Fibroblast of gingiva (primary cell): ENCODE measurements at places on chromosomes 7 and 10.

GRCh38 chr10:630581-631073 lies 58.8 kb downstream of the DIP2C start:
- no peak for DNase-seq

- no peak for DNase-seq
Measured at GRCh38 chr10:11604865-11605650, 6.4 kb downstream of the USP6NL start.

DNA sequence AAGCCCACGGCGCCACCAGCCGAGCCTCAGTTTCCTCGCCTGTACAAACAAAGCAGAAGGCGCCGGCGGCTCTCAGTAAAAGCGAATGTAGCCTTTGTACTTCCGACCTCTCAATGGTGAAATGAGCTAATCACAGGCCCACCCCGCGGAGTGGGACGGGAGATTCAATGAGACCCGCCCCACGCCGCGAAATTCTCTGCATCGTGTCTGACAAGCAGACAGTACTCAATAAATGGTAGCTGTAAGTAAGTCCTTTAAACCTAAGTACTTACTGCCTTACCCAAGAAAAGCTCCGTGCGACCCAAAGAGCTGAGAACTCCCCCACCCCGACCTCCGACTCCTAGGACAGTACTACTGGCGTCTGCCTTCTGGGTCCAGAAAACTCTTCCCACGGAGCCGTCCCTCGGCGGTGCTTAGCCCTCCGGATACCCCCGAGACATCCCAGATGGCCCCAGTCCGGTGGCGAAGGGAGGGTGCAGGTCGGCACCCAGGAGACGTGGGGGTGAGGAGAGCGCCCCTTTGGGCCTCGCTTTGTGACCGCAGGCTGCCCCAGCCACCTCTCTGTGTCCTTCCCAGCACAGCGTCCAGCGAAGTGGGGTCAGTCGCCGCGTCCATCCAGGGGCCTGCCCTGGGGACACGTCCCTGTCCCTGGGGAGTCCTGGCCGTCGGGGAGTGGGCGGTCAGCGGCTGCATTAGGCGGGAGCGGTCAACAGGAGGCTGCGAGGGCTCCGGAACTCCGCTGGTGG lies 972 bp upstream of the CXCL12 start:
- no peak for DNase-seq

- DNase-seq, result no peak
Measured at GRCh38 chr7:46830-47140, 145.6 kb upstream of the FAM20C start.

GRCh38 chr10:9331583-9332008 lies 1277.1 kb downstream of the GATA3 start:
- peak; percentile 53 for DNase-seq

- peak; percentile 57 for DNase-seq
Measured at GRCh38 chr10:104351061-104351702, 2.5 kb upstream of the CFAP58 start.

DNA sequence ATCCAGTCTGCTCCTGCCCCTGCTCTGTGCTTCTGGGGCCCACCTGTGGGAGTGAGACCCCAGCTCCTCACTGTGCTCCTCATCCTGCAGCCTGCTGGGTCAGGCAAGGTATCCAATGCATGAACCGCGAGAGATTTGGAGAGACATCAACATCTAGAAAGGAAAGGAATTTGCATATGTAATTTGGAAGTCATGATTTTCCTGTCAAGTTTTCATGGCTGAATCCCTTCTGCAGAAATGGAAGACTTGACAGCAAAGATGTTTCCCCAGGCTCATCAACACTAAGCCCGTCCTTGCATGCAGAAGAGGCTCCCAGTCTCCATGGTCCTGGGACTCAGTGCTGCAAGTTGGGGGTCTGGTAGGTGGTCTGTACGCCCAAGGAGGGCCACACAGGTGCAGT lies 176.9 kb upstream of the GRB10 start:
- DNase-seq, result no peak

- no peak for DNase-seq
Measured at GRCh38 chr7:43735802-43736603, 6.7 kb upstream of the COA1 start.

DNA sequence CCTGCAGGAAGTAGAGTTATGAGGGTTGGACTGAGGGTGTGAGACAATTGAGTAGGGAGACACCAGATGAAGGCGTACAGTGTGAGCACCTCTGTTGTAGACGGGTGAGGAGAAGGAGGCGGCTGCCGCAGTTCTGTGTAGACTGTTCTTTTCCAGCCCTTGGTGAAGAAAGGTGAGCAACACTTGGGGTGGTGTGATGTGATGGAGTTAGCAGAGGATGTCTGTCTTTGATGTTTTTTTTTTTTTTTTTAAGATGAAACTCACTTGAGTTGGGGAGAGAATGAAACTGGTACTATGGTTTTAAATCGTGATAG lies 42.8 kb upstream of the RNF216 start:
- no peak for DNase-seq

DNA sequence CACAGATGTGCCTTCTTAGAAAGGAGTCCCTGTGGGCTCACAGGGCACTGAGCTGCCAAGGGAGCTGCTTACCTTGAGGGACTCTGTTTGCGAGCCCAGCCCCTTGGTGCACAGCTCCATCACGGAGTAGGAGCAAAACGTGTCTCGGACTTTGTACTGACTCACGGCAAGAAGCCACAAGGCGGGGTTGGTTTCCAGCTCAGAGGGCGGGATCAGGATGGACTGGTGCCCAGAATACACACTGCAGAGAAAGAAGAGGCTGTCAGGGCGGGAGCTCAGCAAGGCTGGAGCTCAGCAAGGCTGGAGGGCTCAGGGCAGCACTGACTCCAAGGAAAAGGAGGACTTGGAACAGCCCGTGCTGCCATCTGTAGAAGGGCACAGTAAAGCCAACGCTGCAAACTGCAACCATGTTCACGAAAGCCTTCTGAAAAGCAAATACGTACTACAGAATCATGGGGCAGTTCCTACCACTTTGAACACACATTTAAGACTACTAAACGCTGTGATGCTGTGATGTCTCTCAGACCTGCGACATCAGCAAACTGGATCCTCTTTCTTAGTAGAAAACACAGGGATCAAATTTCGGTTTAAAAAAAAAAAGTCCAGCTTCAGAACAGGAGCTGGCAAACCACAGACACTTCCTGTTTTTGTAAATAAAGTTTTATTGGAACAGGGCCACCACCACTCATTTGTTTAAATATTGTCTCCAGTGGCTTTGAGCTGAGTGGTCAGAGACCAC lies 194.3 kb downstream of the ZMYND11 start:
- DNase-seq, result peak; percentile 90

GRCh38 chr10:95236068-95236903 lies 42.2 kb downstream of the ACSM6 start:
- peak; percentile 10 for DNase-seq

DNA sequence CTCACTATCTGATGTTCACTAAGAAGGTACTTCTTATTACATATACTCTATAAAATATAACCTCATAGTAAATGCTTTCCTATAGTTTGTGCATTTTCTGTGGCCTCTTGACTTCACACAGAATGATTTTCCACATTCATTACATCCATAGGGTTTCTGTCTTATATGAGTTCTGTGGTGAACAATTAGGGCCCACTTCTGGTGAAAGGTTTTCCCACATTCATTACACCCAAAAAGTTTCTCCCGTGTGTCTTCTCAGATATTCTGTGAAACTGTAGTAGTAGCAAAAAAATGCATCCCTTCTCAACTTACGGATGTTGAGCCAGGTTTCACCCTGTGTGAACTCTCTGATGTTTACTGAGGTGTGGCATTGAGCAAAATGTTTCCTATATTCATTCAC lies 119.3 kb downstream of the ZNF33B start:
- DNase-seq, result no peak

GRCh38 chr7:40990841-40991240 lies 712.0 kb downstream of the INHBA start:
- peak; percentile 47 for DNase-seq

DNA sequence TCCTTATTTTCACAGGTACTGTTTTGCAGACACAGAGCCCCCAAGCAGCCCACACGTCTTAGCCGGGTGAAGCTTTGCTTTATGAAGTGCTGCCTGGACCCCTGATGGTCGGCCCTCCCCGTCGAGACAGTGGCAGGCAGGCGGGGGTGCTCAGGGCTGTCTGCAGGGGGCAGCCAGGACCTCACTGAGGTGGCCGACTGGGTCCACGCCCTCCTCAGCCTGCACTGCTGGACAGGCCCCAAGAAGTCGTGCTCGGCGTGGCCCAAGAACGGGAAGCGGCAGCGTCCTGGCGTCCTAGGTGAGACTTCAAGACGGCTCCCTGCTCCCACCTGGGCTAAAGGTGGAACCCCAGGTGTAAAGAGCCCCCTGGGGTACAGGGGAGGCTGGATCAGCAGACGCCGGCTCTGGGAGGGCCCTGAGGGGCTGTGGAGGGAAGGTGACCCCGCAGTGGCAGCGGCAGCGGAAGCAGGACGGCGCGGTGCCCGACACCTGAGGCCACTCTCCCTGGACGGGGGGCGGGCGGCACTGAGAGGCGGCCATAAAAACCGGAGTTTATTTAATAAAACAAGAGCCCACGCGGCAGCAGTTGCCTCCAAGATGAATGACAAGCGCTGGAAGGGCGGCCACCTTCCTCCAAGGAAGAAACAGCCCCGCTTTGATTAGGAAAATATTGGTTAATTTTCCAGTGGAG lies 179.4 kb downstream of the ELFN1 start:
- DNase-seq, result no peak

GRCh38 chr7:7185371-7185989 lies 3.1 kb downstream of the C1GALT1 start:
- DNase-seq, result no peak

- no peak for DNase-seq
Measured at GRCh38 chr7:91412298-91412697, 148.1 kb downstream of the FZD1 start.

DNA sequence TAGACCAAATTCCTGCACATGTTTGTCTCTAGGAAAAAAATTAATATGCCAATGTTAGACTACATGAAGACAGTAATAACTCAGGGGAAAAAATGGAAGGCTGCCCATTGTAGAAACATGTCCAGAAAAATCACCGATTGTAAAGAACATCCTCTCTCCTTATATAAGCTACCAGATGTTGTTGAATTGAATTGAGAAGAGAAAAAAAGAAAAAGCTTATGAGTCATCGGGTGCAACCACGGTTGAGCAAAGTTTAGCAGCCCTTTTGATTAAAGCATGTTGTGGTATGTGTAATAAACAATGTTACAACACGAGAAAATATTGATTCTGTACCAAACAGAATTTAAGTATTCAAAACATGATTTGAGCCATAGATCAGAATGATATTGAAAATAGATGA lies 102.3 kb upstream of the ARHGAP21 start:
- DNase-seq, result peak; percentile 78

DNA sequence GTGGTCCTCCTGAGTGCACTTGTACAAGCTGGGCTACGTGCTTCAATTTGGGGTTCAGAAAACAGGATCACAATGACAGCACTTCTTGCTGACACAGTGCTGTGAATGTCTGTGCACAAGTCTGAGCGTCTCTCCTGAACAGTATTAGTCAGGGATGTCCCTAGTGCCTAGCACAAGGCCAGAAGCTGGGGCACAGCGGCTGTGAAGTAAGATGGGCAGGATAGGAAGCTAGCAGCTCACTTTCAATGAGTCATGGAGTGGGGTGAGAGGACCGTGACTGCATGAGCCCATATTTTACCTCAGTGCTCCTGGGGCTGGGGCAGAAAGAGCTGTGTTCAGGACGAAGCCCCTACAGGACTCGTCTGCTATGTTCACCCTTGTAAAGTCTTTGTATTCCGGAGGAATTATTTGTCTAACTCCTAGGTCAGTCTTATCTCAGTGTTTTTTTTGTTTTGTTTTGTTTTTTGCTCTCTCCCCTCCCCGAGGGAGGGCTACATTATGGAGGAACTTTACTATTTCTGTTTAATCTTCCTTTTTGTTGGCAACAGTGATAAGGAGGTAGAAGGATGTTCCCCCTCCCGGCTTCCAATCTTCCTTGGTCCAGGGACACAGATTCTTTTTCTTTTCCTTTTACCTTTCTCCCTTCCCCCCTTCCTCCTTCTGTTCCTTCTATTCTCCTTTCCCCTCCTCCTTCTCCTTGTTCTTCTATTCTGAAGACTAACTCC lies 2.8 kb upstream of the LRMDA start:
- no peak for DNase-seq

GRCh38 chr10:5645944-5646617 lies 20.3 kb downstream of the ASB13 start:
- DNase-seq, result no peak

DNA sequence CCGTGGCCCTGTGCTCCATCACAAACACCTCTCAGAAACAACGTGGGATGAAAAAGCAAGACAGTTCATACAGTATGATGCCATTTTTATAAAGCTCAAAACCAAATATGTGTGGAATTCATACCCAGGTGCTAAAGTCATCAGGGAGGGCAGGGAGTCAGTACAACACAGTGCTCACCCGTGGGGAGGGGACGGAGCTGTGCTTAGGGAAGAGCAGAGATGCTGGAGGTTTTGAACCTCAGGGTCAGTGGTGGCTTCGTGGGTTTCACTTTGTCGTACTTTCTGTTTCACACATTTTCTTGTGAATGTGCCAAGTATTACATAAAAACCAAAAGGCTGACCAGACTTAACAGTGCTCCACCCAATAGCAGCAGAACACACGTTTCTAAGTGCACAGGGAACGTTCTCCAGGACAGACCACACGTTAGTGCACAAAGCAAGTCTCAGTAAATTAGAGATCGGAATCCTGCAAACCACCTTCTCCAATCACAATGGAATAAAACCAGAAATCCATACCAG lies 21.2 kb downstream of the ZMIZ2 start:
- DNase-seq, result peak; percentile 21

DNA sequence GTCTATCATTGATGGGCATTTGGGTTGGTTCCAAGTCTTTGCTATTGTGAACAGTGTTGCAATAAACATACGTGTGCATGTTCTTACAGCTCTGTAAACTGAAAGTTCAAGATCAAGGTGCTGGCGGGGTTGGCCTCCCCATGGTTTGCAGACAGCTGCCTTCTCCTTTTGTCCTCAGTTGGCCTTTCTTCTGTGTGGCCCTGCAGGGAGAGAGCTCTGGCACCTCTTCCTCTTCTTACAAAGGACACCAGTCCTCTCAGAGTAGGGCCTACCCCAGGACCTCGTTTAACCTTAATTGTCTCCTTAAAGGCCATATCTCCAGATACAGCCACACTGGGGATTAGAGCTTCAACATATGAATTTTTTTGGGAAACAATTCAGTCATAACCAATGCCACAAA lies 462.7 kb downstream of the TCERG1L start:
- DNase-seq, result no peak

DNA sequence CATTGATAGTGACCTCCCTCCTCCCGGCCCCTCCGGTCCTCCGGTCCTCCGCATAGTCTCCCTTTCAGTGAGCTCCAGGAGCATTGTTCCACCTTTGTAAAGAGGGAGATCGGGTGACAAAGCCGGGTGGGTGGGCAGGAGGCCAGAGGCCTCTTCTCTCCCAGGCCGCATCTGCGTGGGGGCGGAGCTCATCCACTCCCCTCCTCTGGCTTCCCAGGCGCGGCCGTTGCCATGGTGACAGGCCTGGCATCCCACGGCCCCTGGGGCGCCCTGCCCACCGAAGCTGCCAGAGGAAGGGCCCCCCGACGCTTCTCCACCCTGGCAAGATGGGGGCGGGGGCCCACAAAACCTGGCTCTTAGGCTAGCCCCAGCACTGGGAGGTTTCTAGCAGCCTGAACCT lies 4.4 kb upstream of the FZD9 start:
- no peak for DNase-seq

- no peak for DNase-seq
Measured at GRCh38 chr7:45070254-45070642, 18.5 kb downstream of the NACAD start.
